ENCODE measurements at places on chromosomes 3 and 15.

GRCh38 chr15:89070197-89071124 is 17.8 kb upstream of the ABHD2 start:
- DNase-seq, result no peak

DNA sequence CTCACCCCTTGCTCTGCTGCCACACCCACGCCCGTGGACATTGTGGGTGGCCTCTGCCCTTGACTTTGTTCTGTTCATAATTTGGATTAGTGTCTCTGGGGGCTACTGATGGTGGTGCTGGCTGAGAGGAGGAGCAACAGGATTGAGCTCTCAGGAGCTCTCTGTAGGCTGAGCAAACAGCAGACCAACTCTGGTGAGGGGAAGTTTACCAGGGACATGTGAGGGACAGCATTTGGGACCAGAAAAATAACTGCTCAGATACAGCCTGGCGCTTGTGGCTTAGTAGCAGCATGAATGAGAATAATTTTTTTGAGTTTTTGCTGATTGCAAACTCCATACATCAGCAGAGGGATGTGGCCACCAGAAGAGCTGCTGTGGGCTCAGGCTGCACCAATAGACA is 14.8 kb downstream of the PPCDC start:
- DNase-seq, result no peak

- no peak for DNase-seq
These were observed 272.6 kb upstream of the IGF1R start for GRCh38 chr15:98375513-98376340.

DNA sequence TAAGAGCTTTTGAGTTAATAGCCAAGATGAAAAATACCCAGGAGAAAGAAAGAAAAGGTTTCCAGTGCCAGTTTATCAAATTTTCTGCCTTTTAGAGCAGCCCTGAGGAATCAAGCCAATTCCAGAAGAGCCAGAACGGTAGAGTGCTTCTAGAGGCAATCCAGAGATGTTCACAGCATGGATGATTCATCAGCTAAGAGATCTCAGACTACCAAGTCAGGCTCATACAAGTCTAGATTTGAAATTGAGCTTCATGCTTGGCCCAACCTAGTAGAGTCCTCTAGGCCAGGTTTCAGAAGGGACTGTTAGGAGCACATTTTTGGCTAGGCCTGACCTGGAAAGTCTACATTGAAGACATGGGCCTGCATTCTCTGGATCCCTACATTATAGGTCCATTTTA is 15.5 kb downstream of the WDR48 start:
- DNase-seq, result no peak

DNA sequence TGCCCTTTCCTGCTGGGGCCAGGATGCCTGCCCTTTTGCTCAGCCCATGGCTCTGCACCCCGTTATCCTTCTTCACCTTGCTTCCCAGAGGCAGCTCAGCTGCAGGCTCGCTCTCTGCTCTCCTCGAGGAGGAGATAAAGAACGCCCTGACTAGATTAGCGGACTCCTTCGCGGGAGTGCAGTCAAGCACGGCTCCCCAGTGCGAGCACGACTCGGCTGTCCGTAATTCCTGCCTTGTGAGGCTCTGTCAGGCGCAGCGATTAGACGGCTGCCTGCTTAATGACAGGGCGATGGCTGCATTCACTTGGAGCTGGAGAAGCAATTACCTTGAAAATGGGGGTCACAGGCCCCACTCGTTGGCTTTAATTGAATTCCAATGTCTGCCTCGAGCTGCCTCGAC is 25.9 kb downstream of the TLE3 start:
- no peak for DNase-seq

- no peak for DNase-seq
These were observed 31.1 kb downstream of the DNAJC13 start for GRCh38 chr3:132448216-132448961.

- no peak for DNase-seq
These were observed 5.5 kb upstream of the COLQ start for GRCh38 chr3:15527031-15527459.

GRCh38 chr15:84604826-84605553 is 4.2 kb downstream of the ZSCAN2 start:
- DNase-seq, result no peak

- no peak for DNase-seq
These were observed 102.3 kb upstream of the GBE1 start for GRCh38 chr3:81863756-81864155.

GRCh38 chr3:9067352-9067975 is 104.2 kb upstream of the RAD18 start:
- DNase-seq, result no peak

GRCh38 chr3:79202471-79203143 is 565.2 kb downstream of the ROBO1 start:
- no peak for DNase-seq

- no peak for DNase-seq
These were observed 327.7 kb upstream of the NAALADL2 start for GRCh38 chr3:174531262-174531982.

- DNase-seq, result no peak
These were observed 90.1 kb downstream of the PCSK6 start for GRCh38 chr15:101399431-101399830.

GRCh38 chr3:53144446-53144845 is 14.2 kb upstream of the RFT1 start:
- DNase-seq, result no peak

- DNase-seq, result no peak
These were observed 16.3 kb downstream of the NUDT16 start for GRCh38 chr3:131397889-131398288.
